ENCODE measurements at places on chromosomes 11 and 22. TPM values are rescaled to one million over a fixed set of nuclear protein-coding genes. Genes with fewer than 3 reads are reported as not detected.

Gene OR51B4
- total RNA-seq: not detected

Gene GRK3
- total RNA-seq: 5.0 TPM

Gene DGCR2
- total RNA-seq: 34.9 TPM

Gene LUZP2
- total RNA-seq: not detected

Gene MRPL23
- total RNA-seq: 218 TPM

Gene TRIM6
- total RNA-seq: 2.8 TPM

Gene MYO18B
- total RNA-seq: under 0.01 TPM

Gene ZMAT5
- 20.0 TPM for total RNA-seq

Gene CNIH2
- not detected for total RNA-seq

Gene ARHGEF17
- total RNA-seq: 8.4 TPM

Gene CAVIN3
- total RNA-seq: 395 TPM

Gene SLN
- not detected for total RNA-seq

Gene KBTBD4
- 15.4 TPM for total RNA-seq

Gene LRRC74B
- total RNA-seq: not detected

Gene HSPA8
- total RNA-seq: 1,764 TPM

Gene MS4A3
- not detected for total RNA-seq

Gene NPAT
- total RNA-seq: 6.4 TPM

Gene TBX10
- not detected for total RNA-seq

Gene SLC16A8
- total RNA-seq: not detected

Gene OR4P4
- not detected for total RNA-seq
